ENCODE measurements at places on chromosomes 4 and X. TPM values are rescaled to one million over a fixed set of nuclear protein-coding genes. Genes with fewer than 3 reads are reported as not detected.

GRCh38 chr4:81573840-81574239 lies 102.1 kb upstream of the RASGEF1B start:
- no peak overlapping the region for H3K4me3 ChIP-seq
- no peak for DNase-seq
- H3K27me3 ChIP-seq: no peaks in the 10 kb centered on the region
- H3K36me3 ChIP-seq: no peaks in the 10 kb centered on the region
- H3K4me1 ChIP-seq: no peaks in the 10 kb centered on the region

DNA sequence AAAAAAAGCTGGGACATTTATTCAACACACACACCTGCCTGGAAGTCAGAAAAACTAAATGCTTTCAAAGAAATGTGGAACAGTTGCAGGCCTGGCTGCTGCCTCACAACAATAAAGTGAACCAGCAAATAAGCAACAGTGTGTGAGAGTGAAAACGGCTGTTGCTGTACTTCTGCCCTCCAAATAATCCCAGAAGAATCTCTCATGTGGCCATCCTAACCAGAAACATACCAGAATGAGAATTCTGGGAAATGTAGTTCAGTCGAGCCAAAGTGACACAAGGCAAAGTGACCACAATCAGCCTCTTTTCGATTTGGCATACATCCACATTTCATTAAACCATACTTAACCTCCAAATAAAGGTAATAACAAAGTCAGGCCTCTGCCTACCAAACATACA lies 204.5 kb downstream of the SLC7A11 start:
- H3K27me3 ChIP-seq: no peaks in the 10 kb centered on the region
- no peaks in the 10 kb centered on the region for H3K36me3 ChIP-seq
- H3K4me3 ChIP-seq: no peak overlapping the region
- H3K27ac ChIP-seq: no peak overlapping the region
- DNase-seq: no peak

KDM6A gene
- 44.9 TPM for total RNA-seq

CYP2U1 gene
- total RNA-seq: 6.3 TPM

GRCh38 chr4:142085513-142086292 lies 449.3 kb downstream of the IL15 start:
- no peaks in the 10 kb centered on the region for H3K4me1 ChIP-seq
- H3K36me3 ChIP-seq: peaks cover 17% of the 10 kb centered on the region
- H3K27ac ChIP-seq: no peak overlapping the region

DNA sequence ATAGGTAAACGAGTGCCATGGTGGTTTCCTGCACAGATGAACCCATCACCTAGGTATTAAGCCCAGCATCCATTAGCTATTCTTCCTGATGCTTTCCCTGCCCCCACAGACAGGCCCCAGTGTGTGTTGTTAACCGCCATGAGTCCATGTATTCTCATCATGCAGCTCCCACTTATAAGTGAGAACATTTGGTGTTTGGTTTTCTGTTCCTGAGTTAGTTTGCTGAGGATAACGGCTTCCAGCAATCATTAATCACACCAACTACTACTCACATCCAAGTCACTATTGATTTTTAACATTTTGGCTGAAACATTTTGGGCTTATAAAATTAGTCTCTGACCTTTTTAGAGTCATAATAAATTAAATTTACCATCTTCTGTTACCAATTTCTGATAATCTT lies 205.3 kb downstream of the SPOCK3 start:
- no peak overlapping the region for H3K27ac ChIP-seq
- H3K4me3 ChIP-seq: no peak overlapping the region
- H3K4me1 ChIP-seq: no peaks in the 10 kb centered on the region
- H3K36me3 ChIP-seq: no peaks in the 10 kb centered on the region

- H3K4me1 ChIP-seq: peaks cover 70% of the 10 kb centered on the region
- DNase-seq: no peak
- no peaks in the 10 kb centered on the region for H3K36me3 ChIP-seq
- no peak overlapping the region for H3K27ac ChIP-seq
- H3K27me3 ChIP-seq: no peaks in the 10 kb centered on the region
Measured at GRCh38 chrX:118519411-118520215, 24.0 kb downstream of the DOCK11 start.

SULT1E1 gene
- total RNA-seq: not detected

DNA sequence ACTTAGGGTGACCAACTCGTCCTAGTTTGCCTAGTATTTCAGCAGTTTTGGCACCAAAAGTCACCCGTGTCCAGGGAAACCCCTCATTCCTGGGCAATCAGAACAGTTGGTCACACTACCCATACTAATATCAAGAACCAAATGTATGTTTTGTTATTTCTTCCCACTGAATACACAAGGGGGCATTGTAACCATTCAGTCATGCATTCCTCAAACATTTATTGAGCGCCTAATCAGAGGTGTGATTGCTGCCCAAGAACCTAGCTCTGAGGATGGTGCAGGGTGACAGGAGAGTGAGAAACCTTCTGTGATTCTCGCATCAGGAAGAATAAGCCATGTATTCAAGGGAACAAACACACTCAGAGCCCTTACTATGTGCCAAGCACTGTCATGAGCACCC lies 69.8 kb upstream of the RAI2 start:
- no peak overlapping the region for H3K4me3 ChIP-seq
- H3K27ac ChIP-seq: no peak overlapping the region
- H3K27me3 ChIP-seq: no peaks in the 10 kb centered on the region

DNA sequence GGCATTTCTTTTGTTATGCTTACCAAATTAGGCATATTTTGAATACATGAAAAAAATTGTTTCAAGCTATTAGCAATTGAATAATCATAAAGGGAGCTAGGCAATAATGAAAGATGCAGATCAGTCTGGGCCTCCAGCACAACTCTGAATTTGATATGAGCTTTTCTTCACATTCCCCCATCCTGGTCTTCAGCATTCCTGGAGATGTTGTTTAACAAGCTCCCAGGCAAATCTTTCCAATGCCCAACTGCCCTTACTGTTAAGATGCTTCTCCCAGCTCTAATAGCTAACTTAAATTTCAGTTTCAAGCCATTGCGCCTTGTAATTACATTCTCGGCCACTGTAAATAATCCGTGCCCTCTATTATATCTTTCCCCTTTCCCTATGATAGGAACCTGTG lies 19.2 kb downstream of the GPC3 start:
- no peak for DNase-seq
- no peaks in the 10 kb centered on the region for H3K4me1 ChIP-seq
- H3K36me3 ChIP-seq: no peaks in the 10 kb centered on the region
- no peak overlapping the region for H3K27ac ChIP-seq

- no peak overlapping the region for H3K4me3 ChIP-seq
- no peaks in the 10 kb centered on the region for H3K36me3 ChIP-seq
- H3K27ac ChIP-seq: no peak overlapping the region
- H3K4me1 ChIP-seq: no peaks in the 10 kb centered on the region
- H3K27me3 ChIP-seq: no peaks in the 10 kb centered on the region
Measured at GRCh38 chrX:103932133-103932532, 30.3 kb upstream of the TMSB15B start.

Measured in CD4-positive, alpha-beta memory T cell (primary cell).